ENCODE measurements at places on chromosomes 2 and 18. TPM values are rescaled to one million over a fixed set of nuclear protein-coding genes. Genes with fewer than 3 reads are reported as not detected.

DNA sequence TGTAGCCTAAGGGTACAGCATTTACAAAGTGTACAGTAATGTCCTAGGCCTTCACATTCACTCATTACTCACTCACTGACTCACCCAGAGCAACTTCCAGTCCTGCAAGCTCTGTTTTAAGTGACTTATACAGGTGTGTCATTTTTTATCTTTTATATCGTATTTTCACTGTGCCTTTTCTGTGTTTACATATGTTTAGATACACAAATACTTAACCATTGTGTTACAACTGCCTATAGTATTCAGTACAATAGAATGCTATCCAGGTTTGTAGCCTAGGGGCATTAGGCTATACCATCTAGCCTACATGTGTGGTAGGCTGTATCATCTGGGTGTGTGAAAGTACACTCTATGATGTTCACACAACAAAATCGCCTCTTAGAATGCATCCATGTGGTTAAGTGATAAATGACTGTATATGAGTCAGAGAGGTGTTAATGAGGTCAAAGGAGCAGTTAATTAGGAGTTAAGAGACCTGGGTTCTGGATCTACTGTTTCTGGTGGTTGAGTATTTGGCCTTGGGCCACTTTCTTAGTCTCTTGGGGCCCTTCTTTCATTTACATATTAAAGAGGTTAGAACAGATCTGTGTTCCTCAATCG lies 149.1 kb downstream of the GREB1L start:
- no peaks in the 10 kb centered on the region for H3K4me1 ChIP-seq
- DNase-seq: no peak
- H3K36me3 ChIP-seq: no peaks in the 10 kb centered on the region
- no peak overlapping the region for H3K27ac ChIP-seq

DNA sequence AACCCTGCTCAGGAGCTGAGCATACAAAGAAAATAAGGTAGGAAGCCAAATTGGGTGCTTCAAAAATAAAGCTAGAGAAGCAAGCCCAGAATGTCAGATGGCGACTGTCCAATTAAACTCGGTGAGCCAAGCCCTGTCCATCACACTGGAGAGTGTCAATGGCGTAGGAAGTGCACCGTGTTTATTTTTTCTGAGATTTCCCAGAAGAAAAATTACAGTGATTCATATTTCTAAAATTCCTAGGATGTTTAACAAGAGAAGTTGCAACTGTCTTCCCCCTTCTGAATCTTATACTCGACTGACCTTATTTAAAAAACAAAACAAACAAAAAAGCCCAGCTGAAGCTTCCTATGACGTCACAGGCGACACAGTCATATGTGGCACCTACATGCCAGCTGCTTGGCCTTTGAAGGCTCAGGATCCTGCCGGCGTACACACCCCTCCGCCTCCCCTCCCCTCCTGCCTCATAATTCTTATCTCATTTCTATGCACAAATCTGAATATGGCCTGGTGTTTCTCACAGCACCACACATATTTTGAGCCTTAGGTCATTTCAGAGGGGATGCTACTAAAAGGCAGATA lies 60.8 kb downstream of the MBP start:
- no peaks in the 10 kb centered on the region for H3K36me3 ChIP-seq
- no peak overlapping the region for H3K4me3 ChIP-seq
- peaks cover 16% of the 10 kb centered on the region for H3K4me1 ChIP-seq
- H3K27me3 ChIP-seq: no peaks in the 10 kb centered on the region
- H3K27ac ChIP-seq: 0 out of 2 replicates have a peak overlapping the region, but pooled peaks have one; percentile 14

Gene GPBAR1
- 1.6 TPM for total RNA-seq

Gene MEP1B
- total RNA-seq: not detected

DNA sequence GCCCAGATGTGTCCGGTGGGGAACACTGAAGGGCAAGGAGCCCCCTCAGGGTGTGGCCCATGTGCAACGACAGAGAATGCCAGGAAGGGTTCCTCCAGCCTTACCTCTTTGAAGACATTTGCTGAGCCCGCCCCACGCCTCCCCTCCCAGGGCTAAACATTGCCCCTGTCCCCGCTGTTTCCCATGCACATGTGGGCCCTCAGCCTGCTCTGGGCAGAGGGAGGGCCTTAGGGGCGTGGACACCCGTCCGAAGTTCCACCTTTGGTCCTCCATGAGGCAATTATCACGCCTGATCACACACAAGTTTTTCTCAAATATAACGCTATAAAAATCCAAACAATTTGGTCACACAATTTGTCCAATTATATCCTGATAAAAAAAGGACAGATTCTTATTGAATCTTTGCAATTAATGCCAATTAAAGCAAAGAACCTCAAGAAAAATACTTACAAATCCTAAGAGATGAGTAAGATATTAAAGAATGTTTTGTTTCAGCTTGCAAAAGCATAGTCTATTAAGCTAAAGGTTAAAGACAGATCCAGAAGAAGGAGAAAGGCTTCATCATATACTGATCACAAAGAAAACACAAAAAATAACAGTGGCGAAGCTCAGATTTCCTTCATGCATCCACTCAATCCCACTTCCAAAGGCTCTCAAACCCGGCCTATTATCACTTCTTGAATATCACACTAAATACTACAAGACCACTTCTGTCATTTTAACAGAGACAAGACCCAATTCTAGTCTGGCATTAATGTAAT lies 55.2 kb upstream of the LDLRAD4 start:
- DNase-seq: no peak
- no peak overlapping the region for H3K4me3 ChIP-seq
- H3K27ac ChIP-seq: no peak overlapping the region

Data from GM23338 (cell line).